ENCODE measurements at places on chromosomes 7 and 10.

- no peak for DNase-seq
Observed at GRCh38 chr7:143909863-143910262, 7.9 kb upstream of the TCAF1 start.

DNA sequence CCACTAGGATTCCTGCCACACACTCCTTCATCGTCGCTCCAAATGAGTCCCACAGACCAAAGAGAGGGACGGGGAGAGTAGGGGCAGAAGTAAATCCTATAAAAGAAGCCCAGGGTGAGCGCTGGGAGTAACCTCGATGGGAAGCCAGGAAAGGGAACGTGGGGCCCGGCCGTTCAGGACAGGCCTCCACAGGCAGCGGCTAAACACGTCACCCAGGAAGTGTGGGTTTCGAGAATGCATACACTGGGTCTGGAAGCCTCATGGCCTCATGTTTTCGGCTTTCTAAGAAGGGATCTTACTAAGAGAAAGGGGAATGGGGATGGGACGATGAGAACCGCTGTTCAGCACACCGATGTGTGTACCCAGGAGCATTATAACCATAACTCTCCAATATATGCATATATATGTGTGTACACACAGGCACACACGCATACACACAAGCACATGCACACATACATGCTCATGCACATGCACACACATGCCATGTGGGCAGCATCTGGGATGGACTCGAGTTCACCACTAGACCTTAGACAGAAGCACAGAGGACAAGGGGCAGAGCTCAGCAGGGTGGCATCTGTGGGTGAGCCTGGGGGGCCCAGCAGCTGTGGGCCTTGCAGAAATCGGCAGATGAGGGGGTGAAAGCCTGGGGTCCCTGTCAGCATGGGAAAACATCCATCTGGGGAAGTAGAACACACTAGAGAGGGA, 14.8 kb upstream of the CNPY1 start:
- DNase-seq = no peak

GRCh38 chr7:80941208-80941758, 22.4 kb upstream of the SEMA3C start:
- DNase-seq = no peak

DNA sequence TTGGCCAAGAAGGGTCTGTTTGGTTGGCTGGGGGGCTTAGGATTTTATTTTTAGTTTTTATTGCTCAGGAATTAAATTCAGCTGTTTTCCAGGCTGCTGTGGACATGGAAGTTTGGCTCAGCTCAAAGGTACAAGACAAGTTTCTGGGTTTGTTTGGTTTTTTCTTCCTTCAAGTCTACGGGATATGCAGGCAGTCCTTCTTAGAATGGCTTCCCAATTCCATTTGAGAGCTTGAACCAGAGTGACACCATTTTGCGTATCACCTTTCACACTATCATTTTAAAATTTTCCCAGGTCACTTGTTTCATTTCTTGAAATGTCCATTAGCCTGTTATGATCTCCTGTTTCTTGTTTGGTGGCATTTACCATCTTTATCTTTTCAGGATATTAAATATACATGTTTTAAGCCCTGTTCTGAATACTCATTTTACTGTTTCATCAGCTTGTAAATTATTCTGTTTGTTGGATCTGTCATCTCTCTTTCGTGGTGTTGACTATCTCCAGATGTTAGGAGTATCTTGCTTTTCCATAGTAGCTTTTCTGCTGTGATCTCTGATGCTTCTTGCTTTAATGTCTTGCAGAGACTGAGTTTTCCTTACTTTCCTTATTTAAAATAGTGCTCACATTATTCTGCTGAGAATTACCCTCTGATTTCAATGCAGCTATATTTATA, 9.4 kb upstream of the TMEM168 start:
- no peak for DNase-seq

- DNase-seq = no peak
Observed at GRCh38 chr7:69656890-69657289, 58.6 kb downstream of the AUTS2 start.

DNA sequence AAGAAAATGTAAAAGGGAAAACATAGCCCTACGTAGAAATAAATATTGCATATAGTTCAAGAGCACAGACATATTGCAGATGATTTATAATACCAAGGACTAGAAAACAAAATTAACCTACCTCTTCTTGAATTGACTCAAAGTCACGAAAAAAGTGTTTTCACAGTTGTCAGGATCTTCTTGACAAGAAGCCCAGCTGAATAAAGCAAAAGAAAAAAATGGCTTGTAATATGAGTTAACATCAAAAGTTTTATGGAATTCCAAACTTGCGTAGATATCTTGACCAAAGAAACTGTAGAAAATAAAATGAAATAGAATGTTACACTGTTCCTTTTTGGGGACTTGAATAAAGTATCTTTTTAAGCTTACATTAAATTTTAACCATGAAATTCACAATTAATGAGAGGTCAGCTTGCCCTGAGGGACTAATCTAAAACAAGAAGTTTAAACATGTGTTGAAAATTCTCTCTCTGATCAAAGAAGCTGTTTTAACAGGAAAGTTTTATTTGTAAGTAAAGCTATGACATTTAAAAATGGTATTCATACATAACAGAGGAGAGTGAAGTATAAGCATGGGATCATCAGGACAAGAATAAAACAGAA, 133.1 kb upstream of the SEMA3C start:
- DNase-seq = no peak

DNA sequence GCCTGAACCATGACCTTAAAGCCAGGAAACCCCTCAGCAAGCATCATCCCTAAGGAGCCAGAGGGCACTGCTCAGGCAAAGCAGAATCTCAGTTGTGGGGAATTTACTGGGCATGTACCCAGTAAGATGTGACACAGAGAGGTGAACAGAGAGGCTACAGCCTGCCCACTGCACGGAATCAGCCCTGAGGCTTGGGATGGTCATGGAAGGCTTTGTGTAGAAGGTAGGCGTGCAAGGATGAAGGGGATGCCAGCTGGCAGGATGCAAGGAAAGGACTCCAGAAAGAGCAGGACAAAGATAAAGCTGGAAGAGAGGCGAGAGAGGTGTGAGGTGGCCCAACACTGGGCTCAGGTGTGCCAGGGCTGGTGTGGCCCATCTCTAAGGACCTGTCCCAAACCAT, 2.4 kb upstream of the AIFM2 start:
- no peak for DNase-seq

- DNase-seq = peak; percentile 14
Observed at GRCh38 chr7:22765609-22766008, 38.6 kb downstream of the IL6 start.

DNA sequence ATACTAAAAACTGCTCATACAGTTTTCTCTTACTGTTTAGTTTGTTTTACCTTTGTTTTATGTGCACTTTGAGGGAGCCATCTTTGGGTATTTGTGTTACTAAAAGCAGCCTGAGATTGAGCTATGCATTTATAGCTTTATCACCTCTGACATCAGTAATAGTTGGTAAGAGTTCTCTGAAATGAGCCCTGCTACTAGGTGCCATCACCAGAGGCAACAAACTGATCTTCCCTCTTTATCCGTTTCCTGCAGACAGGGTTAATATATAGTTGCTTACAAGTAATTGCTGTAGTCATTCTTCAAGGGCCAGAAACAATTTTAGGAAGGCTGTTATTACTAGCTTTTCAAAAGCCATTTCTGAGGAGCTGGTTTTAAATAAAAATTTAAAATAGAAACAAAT, 49.1 kb downstream of the KIF20B start:
- no peak for DNase-seq

DNA sequence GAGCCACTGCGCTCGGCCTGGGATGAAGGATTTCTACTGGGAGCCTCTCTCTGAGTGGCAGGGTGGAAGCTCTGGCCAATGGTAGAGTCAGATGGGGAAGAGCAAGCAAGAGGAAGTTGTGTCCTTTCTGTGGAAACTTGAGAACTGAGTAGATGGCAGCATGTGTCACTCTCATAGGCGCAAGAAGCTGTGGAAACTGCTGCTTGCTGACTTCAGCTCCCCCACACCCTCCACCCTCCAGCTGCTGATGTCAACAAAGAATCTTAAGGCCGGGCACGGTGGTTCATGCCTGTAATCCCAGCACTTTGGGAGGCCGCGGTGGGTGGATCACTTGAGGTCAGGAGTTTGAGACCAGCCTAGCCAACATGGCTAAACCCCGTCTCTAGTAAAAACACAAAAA, 39.8 kb upstream of the SRGN start:
- no peak for DNase-seq

- no peak for DNase-seq
Observed at GRCh38 chr7:2637505-2638223, 5.9 kb downstream of the TTYH3 start.

GRCh38 chr10:2831509-2831908, 235.8 kb upstream of the PFKP start:
- no peak for DNase-seq

- no peak for DNase-seq
Observed at GRCh38 chr7:100888988-100889750, at the start of gene UFSP1. Gene UFSP1 (minus strand): TSS chr7:100889715. CDS start chr7:100889271, 444 bp downstream.

DNA sequence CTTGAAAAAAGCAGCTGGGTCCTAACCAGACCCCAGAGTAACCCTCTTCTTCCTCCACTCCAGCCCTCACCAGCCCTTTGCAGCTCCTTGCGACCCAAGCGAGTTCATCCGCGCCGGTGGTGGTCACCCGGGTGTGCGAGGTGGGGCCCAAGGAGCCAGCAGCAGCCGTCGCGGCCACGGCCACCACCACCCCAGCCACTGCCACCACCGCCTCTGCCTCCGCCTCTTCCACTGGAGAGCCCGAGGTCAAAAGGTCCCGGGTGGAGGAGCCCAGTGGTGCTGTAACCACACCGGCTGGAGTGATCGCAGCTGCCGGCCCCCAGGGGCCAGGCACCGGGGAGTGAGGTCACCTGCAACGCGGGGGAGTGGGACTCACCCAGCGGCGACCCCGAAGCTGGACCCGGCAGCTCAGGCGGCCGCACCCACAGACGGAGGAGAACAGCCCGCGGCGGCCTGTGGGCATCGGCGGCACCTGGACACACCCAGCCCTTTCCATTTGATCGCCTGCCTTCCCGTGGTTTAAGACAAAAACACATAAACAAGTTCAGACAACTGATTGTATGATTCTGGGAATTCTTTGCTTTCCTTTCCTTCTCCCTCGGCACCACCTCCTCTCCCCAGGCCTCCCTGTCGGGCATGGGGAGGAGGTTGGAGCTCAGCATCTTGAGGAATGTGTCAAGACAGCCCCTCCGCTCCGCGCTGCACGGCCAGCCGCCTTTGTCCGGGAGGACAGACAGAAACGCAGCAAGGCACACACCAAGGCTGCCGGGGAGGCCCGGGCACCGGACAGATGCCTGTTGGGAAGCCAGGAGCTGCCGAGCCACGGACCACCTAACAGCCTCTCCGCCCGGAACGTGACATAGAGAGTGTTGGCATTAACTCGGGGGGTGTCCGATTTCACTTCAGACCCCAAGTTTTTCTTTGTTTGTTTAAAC, 13.0 kb upstream of the AP5Z1 start:
- no peak for DNase-seq

Data from GM12891 (cell line).